ENCODE measurements at places on chromosomes 16 and 17.

GRCh38 chr17:2929881-2930533 is 133.4 kb downstream of the OR1D5 start:
- DNase-seq = no peak

- DNase-seq = no peak
These were observed 116.5 kb upstream of the AXIN2 start for GRCh38 chr17:65677932-65678331.

DNA sequence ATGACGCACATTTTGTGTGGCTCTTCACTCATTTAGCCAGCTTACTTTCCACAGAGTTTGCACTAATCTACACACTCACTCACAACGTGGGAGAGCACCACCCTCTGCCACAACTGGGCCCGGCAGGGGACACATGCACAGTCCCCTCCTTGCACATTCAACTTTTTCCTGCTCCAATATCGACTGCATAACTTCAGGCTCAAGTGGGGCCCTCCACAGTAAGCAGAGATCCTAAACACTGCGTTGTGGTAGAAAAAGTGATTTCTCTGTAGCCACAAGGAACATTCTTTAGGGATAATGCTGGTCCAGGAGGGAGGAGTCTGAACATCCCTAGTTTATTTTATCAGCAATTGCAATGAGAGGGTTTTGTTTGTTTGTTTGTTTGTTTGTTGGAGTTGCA is 40.0 kb downstream of the MRPS23 start:
- no peak for DNase-seq

- DNase-seq = no peak
These were observed 138.0 kb downstream of the NLK start for GRCh38 chr17:28180449-28180848.

DNA sequence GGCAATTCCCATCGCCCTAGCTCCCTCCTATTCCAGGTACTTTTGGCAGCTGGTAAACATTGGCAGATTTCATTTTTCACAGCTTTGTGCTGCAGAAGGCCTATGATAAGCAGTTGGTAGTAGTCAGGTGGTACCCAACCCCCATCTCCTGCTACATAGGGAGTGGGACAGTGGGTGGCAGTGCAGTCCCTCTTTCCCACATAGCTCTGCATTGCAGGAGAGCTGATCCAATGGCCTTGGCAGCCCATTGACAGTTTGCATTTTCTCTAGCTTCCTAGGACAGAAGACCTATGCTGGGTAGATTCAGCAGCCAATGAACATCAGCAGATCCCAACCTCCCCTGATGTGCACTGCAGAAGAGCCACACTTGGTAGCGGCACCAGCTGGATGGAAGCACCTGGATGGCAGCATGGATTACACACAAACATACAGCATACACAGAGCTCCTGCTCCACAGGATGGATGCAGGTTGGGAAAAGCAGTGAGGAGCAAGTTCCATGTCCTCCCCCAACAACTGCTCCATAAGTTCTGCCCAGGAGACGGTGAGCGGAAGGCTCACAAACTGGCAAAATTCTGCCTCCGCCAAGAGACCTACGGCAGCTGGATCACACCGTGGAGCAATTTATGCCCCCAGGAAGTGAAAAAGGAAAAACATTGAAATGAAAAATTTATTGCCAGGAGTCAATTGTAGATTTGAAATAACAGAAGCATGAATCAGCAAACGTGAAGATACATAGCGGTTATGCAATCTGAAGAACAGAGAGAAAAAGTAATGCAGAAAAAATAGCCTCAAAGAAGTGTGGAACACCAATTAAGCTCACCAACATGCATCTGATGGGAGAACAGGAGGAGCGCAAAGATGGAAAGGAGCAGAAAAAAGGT is 95.7 kb downstream of the CACNG1 start:
- DNase-seq = no peak

DNA sequence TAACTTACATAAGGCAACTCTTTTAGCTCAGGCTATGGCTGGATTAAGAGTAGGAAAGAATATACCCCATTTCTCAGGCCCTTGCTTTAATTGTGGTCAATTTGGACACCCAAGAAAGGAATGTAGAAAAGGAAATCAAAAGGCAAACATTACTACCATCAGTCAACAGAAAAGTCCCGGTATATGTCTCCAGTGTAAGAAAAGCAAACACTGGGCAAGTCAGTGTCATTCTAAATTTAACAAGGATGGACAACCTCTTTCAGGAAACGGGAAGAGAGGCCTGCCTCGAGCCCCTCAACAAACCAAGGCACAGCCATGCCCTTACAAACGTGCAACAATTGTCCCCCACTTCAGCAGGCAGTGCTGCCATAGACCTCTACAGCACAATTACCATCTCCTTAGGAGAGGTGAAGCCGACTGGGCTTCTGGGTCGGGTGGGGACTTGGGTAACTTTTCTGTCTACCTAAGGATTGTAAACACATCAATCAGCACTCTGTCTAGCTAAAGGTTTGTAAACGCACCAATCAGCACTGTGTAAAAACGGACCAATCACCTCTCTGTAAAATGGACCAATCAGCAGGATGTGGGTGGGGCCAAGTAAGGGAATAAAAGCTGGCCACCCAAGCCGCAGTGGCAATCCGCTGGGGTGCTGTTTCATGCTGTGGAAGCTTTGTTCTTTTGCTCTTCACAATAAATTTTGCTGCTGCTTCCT is 12.4 kb downstream of the MRPL58 start:
- no peak for DNase-seq

- DNase-seq = no peak
These were observed 23.1 kb upstream of the ALDH3A1 start for GRCh38 chr17:19770985-19771735.

GRCh38 chr17:32019228-32019627 is 12.0 kb downstream of the LRRC37B start:
- DNase-seq = no peak

DNA sequence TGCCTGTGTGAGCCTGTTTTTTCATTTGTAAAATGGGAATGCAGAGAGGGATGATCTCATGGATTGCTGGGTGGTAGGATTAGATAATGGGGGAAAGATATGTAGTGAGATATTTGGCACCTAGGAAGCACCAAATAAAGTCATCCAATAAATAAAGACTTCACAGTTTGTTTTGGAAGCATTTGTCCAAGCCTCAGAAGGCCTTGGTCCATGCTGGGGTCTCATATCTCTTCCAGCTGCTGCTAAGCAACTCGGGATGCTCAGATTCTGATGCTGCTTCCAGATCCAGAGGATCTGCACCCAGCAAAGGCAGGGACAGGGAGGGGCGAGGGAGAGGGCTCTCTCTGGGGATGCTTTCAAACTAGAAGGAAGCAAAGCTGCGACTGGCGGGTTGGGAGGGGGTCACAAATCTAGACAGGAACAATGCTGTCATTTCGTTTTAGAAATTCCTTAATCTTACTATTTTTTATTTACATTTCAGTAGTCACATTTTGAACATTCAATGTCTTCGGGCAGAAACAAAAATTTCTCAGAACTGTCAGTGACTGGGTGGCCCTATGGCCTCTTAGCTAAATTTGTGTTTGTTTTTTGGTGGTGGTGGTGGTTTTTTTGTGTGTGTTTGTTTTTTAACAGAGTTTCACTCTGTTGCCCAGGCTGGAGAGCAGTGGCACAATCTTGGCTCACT is 114.9 kb upstream of the CDH5 start:
- no peak for DNase-seq

DNA sequence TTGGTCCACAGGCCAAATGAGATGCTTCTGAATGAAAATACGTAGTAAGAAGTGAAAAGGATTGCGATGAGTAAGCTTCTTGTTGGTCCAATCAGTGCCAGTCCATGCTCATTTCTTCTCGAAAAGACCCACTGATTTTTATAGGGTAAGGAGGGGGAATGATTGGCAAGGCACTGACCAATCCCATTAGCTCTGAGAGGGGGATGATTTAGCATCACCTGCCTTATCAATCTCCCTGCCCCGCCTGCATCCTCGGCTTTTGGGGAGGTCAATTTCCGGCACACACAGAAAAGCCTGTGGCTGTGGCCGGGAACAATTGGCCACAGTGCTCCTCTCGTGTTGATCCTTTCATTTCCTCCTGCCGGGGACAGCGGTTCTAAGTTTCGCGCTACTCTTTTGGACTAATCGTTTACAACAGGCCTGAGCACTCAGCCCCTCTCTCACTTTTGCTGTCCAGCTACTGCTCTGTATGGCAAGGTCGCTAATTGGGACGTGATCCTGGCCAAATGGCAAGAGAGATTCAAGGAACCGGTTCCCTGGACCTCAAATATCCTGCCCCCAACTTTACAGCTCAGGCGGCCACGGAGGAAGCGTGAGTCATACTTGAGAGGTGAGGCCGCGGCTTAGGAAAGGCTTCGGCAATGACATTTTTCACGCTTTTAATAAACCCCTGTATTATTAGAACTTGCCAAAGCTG is 43.1 kb downstream of the TBX4 start:
- no peak for DNase-seq

DNA sequence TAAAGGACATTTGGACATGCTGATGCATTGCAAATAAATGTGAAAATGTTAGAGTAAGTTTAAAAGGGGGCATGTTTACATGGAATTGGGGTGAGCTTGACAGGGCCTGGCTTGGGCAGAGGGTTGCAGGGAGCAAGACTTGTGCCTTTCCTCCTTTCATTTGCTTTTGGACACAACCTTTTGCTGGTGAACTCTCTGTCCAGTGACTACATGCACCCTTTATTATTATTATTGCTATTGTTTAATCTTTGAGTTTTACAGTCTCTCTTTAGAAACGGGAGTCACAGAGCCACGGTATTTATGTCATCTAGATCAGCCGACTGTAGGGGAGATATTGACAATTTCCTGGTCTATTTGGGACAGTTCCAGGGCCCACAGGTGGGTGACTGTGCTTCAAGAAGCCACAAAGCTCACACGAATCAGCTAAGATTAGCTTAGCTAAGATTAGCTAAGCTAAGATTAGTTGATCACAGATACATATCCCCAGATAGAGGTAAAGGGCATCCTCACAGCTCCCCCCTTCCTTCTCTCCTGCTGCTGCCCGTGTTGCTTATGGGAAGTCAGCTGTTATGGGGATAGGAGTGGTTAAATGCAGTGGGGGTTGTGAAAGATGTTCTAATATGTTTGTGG is 28.9 kb upstream of the ETV4 start:
- DNase-seq = no peak

DNA sequence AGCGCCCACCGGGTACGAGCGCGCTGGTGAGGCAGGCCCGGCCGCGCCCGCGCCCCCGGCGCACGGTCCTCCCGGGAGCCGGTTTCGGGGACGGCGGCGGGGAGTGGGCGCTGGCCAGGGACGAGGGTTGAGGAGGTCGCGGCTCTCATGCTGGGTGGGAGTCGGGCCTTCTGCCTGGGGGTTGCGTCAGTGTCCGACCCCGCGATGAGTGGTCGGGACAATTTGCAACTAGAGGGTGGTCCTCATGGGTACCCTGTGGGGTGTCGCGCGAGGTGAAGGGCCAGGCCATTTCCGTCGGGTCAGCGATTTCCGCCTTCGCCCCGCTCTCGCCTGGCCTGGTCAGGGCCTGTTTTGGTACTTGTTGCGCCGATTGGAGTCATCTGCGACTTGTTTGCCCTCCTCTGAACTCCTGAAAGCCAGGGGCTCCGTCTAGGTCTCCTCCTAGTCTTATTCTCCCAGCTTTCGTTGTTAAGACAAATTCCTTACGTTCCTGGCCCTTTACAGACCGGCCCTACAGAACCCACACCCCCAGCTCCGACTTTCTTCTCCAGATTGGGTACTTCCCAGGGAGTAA is 14.9 kb downstream of the NAA60 start:
- DNase-seq = no peak

DNA sequence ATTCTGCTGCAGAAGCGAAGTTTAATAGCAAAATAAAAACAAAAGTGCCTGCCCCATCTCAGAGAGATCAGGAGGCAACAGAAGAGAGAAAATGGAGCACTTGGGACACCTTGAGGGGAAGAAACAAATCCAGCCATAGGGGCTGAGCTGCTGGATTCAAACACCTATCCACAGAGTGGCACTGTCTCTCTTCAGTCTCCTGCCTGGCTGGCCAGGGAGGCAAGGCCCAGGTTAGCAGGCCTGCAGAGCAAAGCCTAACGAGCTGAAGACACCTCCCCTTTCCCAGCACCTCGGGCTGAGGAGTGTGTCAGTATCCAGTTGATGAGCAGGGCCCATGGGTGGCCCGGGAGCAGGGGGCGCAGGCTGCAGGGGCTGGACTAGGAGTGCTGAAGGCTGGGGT is 8.8 kb upstream of the KRT31 start:
- no peak for DNase-seq

GRCh38 chr16:22625967-22626366 is 115.3 kb downstream of the NPIPB5 start:
- DNase-seq = no peak

DNA sequence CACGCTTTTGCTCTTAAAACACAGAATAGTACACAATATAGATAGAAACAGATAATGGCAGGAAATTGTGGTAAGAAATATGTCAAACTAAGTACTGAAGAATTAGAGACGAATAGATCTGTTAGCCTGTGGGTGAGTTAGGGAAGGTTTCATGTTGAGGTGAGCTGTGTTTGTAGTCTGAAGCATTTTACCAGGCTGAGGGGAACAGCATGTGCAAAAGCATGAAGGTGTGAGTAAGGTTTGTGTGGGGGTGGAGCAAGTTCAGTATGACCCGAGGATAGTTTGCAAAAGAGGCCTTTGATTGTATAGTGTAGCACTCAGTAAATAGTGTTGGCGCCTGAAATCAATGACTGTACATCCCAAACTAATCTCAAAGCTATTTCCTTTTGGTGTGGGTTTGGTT is 13.8 kb downstream of the IGSF6 start:
- DNase-seq = no peak

- no peak for DNase-seq
These were observed at the start of gene P4HB for GRCh38 chr17:81859906-81860755. Gene P4HB (minus strand): TSS chr17:81860535. CDS start chr17:81860471, 64 bp downstream.

- DNase-seq = no peak
These were observed 12.8 kb upstream of the ZNF23 start for GRCh38 chr16:71474864-71475263.

DNA sequence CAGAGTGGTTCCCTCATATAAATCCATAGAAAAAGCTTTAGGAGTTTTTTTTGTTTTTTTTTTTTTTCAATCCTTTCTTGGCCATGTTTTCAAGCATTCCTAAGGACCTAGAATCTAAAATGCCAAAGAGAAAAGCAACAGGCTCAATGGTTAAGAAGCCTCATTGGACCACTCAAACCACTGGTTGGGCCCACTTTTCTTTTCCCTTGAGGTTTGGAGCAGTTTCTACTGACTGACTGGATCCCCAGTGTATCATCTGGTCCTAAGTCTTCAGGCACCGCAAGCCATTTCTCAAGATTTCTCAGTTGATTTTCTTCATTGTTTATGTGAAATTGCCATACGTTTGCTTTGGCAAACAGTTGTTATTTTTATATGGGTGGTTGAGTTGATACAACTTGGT is 14.4 kb downstream of the METTL9 start:
- DNase-seq = no peak

DNA sequence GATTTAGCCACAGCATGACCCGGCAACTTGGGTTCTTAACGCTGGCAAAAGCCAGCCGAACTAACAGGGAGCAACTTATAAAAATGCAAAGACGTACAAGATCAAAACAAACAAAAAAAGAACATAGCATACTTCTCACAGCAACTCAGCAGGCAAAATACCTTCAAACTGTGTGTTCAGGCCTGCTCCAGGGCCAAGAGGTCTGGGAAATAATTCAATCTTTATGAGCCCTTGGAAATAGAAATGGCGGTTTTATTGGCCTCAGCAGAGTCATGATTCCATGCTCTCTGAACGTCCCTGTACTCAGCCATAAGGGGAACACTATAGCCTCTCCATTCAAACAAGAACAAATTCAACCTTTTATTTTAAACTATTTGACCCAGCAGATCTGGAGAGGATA is 101.3 kb upstream of the C17orf78 start:
- no peak for DNase-seq

All from stimulated activated CD4-positive, alpha-beta T cell treated with anti-CD3 and anti-CD28 coated beads, Interleukin-12 subunit alpha, Interleukin-12 subunit beta, amount 100 ng/mL, for 48 hours (primary cell).